CD8-positive, alpha-beta T cell (primary cell): ENCODE measurements at places on chromosomes 2 and 18. TPM values are rescaled to one million over a fixed set of nuclear protein-coding genes. Genes with fewer than 3 reads are reported as not detected.
A peak's percentile ranks its signal among the peaks of the same experiment; 100 is the strongest.

POTEJ gene
- total RNA-seq: not detected

C1QL2 gene
- total RNA-seq: not detected

FIGLA gene
- total RNA-seq: not detected

HOXD3 gene
- total RNA-seq: not detected

PLEK gene
- 11.6 TPM for total RNA-seq

DCDC2C gene
- total RNA-seq: not detected

EN1 gene
- not detected for total RNA-seq

FAHD2B gene
- 33.3 TPM for total RNA-seq

GRCh38 chr2:136107051-136108033 lies 10.6 kb downstream of the CXCR4 start:
- no peak for DNase-seq

- no peak for DNase-seq
Measured at GRCh38 chr2:100518801-100519200, 44.0 kb upstream of the PDCL3 start.

- no peak for DNase-seq
Measured at GRCh38 chr18:27214831-27215230, 29.7 kb upstream of the CHST9 start.

DNA sequence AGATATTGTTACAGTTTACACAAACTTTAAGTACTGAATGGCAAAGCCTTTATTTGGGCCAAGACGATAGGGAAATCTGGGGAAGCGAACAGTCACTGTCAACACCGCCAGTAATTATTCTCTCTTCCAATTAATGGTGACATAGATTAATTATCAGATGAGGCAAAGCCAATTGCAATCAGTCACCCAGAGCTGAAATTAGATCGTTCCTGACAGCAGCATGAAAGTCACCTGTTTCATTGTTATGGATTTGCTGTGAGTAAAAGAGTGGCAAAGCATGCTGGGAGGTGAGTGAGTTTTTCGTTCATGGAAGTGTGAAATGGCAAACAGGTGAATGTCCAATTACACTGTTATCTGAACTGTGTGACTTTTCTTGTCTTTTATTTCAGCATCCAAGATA lies 164.8 kb upstream of the KLHL14 start:
- DNase-seq: no peak

DNA sequence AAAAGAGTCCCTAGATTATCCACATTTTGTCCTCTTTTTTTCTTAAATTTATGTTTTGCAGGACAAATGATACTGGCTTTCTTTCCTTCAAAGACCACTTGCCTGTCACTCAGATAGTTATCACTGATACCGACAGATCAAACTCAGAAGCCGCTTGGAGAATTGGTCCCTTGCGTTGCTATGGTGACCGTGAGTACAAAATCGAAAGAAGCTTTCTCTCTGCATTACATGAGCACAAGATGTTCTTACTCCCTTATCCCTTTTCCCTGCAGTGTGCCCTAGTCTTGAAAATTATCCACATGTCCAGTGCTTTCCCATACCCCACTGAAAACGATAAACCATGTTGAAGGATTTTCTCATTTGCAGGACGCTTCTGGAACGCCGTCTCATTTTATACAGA lies 738.5 kb downstream of the CNTNAP5 start:
- no peak for DNase-seq

DNA sequence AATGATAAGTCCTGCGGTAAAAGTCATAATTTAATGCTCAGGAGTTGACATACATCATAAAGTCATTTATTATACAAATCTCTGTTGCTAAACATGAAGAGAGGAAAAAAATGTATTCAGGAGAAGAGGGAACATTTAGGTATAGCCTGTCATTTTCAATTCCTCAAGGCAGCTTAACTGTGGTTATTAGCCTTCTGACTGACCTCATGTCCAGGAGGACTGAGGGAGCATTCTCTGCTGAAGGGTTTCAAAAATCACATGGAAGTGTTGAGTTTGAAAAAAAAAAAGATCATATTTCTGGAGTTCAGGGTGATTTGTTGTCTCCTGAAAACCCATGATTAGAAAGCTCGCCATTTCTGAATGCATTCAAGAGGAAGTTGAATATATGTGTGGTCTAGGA lies 1371.1 kb upstream of the LRRTM1 start:
- no peak for DNase-seq

DNA sequence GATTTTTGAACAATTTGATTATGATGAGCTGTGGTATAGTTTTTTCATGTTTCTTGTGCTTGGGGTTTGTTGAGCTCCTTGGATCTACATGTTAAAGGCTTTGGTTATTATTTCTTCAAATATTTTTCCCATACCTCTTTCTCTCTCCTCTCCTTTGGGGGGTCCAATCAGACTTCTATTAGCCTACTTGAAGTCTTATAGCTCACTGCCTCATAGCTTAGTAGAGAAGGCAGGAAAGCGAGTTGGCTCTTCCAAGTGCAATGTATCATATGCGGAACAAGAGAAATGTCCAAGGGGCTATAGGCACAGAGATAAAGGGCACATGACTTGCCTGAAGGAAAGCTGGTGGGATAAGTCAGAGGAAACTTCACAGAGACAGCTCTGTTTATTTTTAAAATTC lies 14.1 kb upstream of the FABP1 start:
- DNase-seq: no peak

- DNase-seq: no peak
Measured at GRCh38 chr2:197504000-197504399, 3.8 kb downstream of the HSPE1 start.

DNA sequence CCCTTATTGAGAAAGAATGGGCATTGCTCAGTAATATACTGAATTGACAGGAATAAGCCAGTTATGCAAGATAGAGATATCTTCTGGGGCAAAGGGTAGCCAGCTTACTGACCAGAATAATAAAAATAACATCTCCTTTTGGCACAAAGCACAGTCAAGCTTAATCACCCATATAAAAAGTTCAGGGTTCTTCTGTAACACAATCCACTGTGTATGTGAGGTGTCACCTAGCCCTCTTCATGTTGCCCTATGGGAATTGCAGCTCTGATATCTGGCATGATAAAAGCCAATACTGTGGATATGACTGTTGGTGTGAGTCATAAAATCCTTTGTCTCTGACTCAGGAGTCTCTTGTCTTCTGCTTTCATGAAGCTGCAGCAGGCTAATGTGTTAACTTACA lies 90.8 kb downstream of the DSEL start:
- no peak for DNase-seq

DNA sequence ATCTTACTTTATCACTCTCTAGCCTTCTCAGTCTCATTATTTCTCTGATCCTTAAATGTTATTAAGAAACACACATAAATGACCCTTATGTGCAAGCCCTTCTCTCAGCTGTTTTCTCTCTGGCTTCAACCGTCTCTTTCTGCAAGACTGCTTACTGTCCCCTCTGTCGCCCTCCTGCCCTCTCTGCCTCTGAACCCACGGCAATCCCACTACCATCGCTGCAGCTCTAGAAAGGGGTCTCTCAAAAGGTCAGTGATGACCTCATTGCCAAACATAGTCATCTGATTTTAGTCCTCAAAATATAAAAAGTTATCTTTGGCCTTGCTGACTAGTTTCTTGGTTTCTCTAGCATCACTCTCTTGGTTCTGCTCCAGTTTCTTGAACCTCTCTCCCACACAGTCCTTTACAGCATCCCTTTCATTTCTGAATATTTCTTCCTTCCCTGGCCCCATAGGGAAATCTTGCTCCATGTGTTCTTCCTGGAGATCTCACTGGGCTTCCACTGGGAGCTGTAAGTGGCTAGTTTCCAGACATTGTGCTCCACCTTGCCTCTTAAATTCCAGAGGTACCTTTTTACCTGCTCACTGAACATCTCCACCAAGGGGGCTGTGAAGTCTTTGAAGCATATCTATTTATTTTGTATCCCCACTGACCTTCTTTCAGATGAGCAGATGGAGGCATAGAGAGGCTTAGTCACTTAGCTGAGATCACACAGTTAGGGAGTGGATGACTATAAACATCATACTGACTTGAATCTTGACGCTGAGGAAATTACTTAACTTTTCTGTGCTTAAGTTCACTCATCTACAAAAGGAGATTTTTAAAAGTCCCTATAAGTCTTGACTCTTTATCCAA lies 96.2 kb downstream of the PDE1A start:
- no peak for DNase-seq

DNA sequence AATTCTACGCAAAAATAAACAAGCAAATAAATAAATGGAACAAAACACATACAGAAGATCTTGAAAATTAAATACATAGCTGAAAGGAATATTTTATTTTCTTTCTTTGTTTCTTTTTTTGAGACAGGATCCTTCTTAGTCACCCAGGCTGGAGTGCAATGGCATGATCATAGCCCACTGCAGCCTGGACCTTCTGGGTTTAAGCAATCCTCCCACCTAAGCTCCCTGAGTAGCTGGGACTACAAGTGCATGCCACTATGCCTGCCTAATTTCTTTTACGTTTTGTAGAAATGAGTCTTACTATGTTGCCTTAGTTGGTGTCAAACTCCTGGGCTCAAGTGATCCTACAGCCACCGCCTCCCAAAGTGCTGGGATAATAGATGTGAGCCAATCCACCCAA lies 44.6 kb upstream of the ACTR3 start:
- no peak for DNase-seq

DNA sequence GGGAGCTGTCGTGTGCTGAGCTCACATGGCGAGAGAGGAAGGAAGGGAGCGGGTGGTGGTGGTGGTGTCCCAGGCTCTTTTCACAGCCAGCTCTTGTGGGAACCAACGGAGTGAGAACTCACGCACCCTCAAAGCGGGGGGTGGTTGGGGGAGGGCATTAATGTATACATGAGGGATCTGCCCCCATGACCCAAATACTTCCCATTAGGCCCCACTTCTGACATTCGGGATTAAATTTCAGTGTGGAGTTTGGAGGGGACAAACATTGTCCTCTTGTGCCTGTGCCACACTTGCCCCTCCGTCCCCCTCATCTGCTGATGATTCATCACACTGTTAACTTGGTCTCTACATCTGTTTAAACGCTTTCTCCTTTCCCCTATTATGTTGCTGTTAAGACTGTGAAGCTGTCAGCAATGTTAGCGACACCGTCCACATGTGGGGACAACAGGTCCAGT lies 22.5 kb downstream of the INPP4A start:
- no peak for DNase-seq

DNA sequence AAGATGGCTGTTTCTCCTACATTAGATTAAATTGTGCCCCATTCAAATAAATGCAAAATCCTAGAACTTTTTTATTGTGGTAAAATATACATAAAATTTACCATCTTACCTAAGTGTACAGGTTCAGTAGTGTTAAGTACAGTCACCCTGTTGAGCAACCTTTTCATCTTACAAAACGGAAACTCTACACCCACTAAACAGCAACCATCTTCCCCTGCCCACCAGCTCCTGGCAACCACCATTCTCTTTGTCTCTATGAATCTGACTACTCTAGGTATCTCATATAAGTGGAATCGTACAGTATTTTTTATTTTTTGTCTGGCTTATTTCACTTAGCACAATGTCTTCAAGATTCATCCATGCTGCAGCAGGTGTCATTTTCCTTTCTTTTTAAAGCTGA lies 53.0 kb downstream of the ASXL2 start:
- DNase-seq: peak; percentile 74

GRCh38 chr18:23311351-23312121 lies 141.6 kb upstream of the RIOK3 start:
- DNase-seq: no peak

- DNase-seq: no peak
Measured at GRCh38 chr18:11969904-11970835, 11.1 kb upstream of the IMPA2 start.

DNA sequence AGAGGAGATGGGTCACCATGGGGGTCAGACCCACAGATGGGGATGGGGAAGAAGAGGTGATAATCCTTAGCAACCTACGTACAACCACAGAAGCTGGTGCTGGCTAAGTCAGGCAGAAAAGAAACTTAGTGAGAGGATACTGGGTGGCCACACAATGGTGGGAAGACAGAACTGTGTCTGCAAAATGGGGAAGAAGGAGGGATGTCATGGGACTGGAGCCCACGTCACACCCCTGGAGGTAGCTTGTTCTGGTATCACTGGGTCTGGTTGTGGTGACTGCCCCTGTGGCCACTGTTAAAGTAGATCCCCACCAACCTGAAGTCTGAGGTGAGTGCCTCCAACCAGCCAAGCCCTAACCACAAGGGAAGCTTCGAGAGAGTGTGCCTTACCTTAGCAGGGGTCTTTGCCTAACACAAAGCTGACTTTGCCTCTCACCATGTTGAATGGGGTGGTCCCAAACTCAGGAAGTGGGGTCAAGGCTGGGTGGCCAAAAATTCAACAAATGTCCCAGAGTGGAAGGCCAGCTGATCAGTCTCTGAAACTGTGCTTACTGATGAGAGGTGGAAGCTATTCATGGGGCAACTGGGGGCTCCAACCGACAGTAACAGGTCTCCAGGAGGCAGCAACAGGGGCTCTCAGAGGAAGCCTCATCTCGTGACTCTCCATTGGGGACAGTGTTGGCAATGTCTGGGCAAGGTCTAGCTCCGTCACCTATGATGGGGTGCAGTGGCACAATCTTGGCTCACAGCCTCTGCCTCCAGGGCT lies 64.8 kb upstream of the SLC1A4 start:
- DNase-seq: no peak

DNA sequence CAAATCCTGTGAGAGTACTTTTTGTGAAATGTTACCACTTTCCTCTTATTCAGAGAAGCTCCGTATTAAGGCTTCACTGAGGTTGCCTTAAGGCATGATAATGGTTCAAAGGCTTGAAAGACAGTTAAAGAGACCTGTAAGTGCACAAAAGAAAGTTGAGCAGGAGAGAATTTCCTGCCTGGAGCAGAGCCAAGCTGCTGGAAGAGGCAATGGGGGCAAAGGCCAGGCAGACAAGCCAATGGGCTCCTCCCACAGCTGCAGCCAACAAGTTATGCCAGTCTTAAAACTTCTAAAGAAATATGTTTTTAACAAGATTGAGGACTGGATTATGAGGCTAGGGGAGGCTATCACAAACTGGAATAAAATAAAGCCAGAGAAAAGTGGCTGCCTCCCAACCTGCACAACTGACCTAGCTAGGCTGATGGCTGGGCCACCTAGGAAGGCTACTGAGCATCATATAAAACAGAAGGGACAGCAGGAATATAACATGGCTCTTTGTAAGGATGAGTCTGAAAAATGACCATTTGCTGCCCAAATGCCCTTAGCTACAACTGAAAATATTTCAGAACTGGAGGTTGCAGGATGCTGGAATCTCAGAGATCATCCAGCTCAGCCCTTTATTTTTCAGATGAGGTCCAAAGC lies 2.1 kb downstream of the IL1B start:
- DNase-seq: no peak

- DNase-seq: no peak
Measured at GRCh38 chr2:158637357-158637756, 157.8 kb upstream of the DAPL1 start.
